Foreskin melanocyte (primary cell): ENCODE measurements at places on chromosomes 12 and 14.

DNA sequence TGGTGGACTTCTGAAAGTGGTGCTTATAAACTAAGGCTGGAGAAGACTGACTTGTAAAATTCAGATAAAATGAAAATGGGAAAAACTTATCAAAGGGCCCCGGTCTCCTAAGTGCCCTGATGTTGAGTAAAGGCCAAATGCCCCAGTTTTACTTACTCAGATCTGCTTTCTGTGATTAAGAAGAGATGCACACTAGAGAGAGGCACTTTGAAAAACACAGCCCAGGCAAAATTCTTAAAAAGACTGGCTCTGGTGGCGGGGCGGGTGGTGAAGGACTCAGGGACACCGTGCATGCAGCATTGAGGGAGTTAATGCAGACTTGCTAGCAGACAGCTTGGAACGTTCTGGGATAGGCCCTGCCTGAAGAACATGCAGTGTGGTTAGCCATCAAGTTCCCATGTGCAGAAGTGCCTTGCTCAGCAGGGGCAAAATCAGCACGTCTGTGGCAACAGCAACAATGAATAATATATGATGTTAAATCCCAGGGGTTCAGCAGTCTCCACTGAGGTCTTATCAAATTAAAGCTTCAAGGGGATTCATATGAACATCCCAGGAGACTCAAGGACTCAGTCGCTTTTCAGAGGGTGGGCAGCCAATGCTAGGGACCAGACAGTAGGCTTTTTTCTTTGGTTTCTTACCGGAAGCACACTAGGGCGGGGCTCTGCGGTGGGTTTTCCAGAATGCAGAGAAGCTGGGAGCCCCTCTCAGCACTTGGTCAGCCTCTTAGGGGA, 105.0 kb downstream of the DAD1 start:
- no peak for DNase-seq

DNA sequence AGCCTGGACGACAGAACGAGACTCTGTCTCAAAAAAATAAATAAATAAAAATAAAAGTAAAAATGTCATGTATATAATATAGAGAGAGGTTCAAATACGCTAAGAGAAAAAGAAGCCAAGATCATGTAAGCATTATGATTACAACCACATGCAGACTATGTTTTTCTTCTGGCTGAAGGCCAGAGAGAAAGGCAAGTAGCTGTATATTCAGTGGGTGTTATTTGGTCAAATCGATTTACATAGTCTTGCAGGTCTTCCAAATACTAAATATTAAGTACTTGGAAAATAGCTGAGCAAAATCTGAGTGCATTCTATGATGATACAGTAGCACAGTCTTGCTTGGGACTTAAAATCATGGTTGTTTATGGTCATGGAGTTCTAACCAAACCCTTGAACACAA, 758.0 kb downstream of the DIO2 start:
- no peak for DNase-seq

- DNase-seq: no peak
Observed at GRCh38 chr14:29741909-29742401, 185.7 kb downstream of the PRKD1 start.

DNA sequence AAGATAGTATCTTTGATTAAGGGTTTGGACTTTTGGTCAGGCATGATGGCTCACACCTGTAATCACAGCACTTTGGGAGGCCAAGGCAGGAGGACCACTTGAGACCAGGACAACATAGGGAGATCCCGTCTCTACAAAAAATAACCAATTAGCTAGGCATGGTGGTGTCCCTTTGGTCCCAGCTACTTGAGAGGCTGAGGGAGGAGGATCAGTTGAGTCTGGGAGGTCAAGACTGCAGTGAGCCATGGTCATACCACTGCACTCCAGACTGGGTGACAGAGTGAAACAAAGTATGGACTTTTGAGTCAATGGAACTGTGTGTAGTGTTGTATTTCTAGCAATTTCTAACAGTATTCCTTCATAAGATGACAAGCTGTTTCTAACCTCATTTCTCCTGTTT, 38.7 kb upstream of the CCDC88C start:
- no peak for DNase-seq
